GM12892 (cell line): ENCODE measurements at places on chromosomes 2 and 18.

GRCh38 chr2:75071766-75072165 is 113.3 kb downstream of the POLE4 start:
- no peak for DNase-seq

DNA sequence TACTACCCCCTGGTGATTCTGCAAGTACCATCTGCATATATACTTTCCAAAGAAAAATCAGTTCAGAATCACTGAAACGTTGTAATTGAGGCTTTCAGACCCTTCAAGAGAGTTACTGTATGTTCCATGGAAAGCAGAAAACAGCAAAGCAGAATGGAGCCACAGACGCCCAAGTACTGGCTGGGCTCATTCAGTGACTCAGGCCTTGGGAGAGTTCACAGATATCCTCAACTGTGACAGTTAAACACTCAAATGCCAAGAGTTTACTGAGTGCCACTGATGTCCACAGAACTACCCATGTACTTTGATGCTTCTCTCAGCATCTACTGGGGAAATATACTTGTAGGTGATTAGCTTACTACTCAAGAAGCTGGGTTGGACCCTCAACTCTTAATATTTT is 303.4 kb downstream of the TCF4 start:
- DNase-seq: no peak

DNA sequence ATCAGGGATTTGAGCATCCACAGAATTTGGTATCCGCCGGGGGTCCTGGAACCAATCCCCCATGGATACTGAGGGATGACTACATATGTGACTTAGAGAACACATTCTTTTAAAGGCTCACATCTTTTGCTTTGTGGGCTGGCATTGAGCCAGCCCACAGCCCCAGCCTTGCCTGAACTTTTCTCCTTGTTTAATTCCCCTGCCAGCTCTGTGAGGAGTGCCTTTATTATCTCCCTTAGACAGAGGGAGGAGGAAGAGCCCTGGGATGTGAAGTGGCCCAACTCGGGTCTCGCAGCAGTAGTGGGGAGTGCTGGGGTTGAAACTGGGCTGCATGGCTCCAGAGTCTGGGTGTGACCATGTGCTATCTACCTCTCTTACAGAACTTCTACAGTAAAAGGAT is 7.6 kb downstream of the TTC39C start:
- DNase-seq: no peak

DNA sequence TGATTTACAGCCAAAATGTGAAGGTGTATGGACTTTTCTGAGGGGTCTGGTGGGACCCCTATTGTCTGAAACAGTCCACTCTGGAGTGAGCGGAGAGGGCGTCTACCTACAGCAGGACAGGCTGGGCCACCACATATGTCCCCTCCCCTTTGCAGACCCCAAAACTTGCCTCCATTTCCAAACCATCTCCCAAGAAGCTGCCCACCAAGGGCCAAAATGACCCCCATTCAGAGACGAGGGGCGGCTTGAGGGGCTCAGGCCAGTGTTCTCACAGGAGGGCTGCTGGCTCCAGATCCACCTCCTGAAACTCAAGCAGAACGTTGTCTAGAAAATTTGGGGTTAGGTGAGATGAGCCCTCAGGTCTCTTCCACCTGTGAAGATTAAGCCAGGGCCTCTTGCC is 161.1 kb upstream of the SALL3 start:
- no peak for DNase-seq

- DNase-seq: no peak
Observed at GRCh38 chr2:857937-858336, 92.7 kb upstream of the SNTG2 start.

- no peak for DNase-seq
Observed at GRCh38 chr2:197216361-197216979, 94.1 kb downstream of the ANKRD44 start.
